Activated naive CD4-positive, alpha-beta T cell (primary cell): ENCODE measurements at places on chromosomes 16 and 17.

DNA sequence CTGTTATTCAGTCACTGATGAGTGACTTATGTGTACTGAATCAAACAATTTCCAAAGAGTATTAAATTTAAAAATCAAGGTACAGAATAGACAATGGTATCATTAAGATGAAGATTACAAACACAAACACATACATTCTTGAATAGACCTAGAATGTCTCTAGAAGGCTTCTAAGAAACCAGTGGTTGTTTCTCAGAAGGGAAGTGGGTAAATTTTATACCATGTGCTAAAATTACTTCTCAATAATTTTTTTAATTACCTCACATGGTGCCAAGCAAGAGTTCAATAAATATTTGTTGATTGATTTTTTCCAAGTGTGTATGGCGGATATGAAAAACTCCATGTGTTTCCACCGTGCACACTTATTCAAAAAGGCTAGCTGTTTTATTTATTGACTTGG, 6.4 kb downstream of the DYNLRB2 start:
- DNase-seq: no peak

DNA sequence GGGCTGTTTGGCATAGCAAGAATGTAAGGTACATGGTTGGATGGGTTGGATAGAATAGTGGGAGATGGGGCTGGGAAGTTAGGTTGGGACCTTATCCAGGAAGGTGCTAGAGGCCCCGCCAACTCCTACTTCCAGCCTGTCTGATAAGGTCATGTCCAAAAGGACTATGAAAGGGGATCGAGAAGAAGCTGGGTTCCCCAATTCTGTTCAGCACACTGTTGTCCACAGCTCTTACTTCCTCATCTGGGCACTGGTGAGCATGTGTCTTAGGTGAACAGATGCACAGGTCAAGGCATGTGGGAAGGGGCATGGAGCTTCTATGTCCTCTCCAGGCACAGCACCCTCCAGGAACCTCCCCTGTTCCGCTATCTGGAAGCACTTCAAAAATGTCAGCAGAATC, 5.6 kb upstream of the ULK2 start:
- DNase-seq: no peak

DNA sequence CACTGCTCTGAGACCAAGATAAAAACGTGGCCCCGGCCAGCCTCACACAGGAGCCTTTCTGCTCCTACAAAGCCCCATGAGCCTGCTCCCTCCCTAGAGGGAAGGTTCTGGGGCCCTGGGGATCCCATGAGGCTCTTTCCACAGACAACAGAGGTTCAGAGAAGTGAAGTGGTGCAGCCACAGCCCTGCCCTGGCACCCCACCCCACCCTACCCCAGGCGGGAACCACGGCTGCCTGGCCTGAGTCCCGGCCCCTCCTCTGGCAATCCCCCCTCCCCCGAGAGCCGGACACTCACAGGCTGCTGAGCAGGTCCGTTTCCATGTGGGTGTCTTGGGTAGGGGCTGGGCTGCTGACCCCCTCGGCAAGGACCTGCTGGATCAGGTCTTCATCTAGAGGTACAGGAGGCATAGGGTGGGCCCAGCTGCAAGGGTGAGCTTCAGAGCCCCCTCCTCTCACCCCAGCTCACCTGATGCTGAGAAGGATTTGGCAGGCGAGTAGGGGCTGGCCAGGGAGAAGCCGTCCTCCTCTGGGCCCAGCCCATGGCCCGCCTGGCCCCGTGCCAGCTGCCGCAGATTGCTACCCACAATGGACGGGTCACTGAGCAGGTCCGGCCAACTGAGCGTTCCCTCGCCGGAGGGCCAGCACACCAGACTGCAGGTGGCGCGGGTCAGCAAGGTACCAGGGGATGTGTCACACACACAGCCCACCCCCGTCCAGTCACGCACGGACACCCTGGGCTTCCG, 38.7 kb downstream of the PKD1 start:
- DNase-seq: no peak

GRCh38 chr16:57834936-57835335, 32.6 kb upstream of the KIFC3 start:
- DNase-seq: no peak

GRCh38 chr16:66295761-66296546, 70.5 kb upstream of the CDH5 start:
- DNase-seq: no peak

GRCh38 chr16:35689764-35690163, 2230.4 kb downstream of the TP53TG3F start:
- no peak for DNase-seq

DNA sequence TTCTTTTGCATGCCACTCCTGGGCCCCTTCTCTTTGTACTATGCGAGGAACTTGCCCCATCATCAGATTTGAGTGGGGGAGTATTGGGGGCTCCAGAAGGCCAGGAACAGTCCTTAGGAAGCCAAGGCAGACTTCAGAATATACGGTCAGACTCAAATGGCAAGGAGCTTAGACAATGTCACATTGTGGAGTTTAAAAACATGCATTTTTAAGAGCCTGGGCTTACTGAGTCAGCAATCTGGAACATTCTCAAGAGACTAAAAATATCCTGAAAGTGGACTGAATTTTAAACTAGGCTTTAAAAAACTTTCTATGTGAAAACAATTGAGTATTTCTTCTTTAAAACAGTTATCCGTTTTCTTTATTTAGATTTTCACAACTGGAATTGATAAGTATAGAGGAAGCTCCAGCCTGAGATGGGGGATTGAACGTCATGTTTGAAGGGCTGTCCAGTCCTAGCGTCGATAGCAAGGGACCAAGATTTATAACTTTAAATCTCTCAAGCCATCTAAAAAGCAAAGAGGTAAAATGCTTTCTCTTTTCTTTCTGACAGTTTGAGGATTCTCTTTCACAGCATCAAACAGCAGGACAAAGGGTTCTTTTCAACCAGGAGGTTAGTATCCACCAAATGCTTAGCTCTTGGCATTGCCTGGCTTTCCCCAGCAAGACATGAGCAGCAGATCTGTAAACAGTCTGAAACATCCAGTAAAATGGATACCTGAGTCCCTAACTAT, 45.8 kb upstream of the CDRT4 start:
- no peak for DNase-seq

DNA sequence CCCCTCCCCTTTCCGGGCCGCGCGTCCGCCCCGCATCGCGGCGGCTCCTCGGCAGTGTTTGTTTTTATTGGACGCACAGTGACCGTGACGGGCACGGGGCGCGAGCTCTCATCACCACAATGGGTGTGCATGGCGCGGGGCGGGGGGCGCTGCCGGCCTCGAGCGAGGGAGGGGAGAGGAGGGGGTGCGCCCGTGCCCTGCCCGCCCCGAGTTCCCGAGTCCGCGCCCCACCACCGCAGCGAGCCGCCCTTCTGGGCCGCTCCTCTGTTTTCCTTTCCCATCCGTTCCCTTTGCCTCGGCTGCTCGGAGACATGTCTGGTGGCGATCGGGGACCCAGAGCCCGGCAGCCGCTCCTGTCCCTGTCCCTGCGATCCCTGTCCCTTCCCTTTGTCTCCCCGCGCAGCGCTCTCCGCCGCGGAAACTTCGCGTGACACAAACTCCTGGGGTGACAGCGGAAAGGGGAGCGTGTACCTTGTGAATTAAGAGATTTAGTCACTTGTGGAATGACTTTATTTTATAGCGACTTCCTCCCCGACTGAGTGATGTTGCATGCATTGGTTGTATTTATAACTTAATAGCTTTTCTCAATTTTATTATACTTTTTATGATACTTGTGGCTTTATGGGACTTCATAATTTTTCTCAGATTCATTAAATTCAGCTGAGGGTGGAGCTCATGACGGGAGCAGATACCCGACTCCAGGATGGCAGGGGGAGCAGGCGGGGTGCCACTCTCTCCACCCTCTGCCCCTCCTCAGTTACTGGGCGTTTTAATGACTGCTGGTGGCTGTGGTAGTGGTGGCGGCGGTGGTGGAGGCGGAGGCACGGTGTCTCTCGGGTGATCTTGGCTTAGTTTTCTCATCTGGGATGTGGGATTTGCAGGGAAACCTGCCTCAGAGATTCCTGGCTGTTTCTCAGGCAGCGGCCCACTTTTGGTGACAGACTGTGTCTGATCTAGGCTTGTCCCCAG, 40.8 kb downstream of the MRM1 start:
- DNase-seq: peak; percentile 3

DNA sequence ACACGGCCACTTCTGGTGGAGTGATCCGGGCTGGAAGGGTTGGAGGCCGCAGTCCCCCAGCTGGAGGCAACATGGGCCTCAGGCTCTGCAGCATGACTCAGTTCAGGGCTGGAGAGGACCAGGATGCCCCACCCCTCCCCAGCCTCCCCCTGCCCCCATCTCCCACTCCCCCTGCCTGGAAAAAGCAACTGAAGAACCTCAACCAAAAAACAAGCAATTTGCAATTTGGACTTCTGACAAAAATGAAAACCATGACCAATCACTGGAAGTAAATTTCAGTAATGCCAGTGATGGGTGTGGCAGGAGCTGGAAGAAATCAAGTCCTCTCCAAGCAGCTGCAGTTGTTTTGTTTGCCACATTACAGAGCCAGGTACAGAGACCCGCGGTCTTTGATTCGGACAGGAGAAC, 6.6 kb upstream of the MIF4GD start:
- DNase-seq: no peak

- no peak for DNase-seq
These were observed 10.7 kb downstream of the CACNG1 start for GRCh38 chr17:67055041-67055443.

- no peak for DNase-seq
These were observed 261.8 kb downstream of the CBLN1 start for GRCh38 chr16:49019831-49020230.

DNA sequence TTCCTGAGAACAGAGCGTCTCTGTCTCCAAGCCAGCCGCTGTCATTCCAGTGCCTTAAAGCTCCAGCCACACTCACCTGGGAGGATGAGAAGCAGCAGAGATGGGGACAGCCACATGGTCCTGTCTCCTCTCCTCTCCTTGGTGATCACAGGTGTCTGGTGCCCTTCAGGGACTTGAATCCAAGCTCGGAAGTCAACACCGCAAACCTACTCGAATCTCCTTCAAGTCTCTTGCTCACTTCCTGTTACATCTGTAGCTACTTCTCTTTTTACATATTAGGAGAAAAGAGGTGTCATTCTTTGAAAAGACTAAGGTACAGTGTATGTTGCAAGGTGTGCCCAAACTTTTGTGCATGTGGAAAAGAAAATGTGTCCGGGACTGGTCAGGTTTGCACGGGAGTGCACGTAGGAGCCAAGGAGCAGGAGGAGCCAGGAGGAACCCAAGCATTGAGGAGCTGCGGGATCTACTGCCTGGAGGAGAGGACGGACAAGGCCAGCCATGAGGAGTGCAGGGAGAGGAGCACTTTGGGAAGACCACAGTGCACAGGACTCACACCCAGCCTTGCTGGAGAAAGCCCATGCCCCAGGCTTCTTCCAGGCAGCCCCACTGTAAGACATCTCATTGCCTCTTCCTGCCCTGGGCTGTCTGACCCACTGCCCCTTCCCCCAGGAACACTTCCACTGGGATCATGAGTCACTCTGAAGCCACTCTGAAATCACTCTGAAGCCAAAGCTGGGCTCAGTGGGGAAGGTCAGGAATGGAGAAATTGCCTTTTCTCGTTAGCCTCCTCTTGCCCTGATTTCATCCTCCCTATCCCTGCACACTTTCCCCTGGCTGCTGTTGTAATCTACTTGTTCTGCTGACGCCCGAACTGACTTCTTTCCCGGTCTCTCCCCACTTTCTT, at the start of gene CD300LD:
Gene CD300LD, minus strand, starts transcription at position 197 of the 904 bp plus-strand sequence. Its CDS starts 81 bp downstream, at position 116.
- no peak for DNase-seq

DNA sequence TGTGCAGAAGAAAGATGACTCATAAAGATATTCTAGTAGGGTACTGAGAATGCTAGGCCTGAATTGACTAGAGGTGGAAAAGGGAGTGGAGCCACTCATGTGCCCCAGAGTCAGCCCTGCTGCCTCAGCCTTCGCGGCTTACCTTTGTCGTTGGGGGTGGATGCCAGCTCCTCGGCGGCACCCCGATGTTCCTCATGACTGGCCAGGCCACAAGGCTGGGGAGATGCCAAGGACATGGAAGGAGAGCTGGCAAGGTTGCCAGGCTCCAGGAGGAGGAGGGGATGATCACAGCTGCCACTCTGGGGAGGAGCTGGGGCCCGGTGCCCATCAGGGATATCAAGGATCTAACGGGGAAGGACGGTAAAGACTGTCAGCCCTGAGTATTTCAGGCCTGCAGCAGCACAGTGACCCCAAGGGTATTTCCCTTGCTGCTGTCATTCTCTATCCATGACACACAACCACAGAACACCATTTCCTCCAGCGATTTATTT, 9.7 kb upstream of the SLC35B1 start:
- no peak for DNase-seq

- no peak for DNase-seq
These were observed 831 bp upstream of the RCVRN start for GRCh38 chr17:9905902-9906301.
